Activated gamma-delta T cell (primary cell): ENCODE measurements at places on chromosomes 6 and 20.

DNA sequence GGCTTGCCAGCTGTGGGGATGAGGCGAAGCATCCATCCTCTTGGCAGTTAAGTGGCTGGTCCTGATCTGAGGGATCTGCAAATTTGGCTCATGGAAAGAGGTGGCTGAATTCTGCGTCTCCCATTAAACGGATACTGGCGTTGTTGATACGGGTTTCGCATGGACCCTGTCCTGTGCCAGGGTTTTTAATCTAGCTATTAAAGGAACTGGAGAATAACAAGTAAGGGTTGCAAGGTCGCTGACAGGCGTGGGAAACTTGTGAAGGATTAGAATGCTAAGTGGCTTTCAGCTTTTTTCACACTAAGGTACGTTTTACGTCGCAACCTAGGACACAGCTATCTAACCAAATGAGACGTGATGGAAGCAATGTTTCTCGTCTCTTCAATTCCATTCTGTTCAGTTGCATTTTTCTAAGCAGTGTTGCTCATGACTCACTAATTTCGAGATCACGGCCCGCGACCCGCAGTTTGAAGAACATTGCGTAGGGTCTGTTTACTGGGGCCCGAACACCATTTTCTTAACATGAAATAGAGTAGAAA, 852 bp downstream of the GMNN start:
- no peak for DNase-seq

DNA sequence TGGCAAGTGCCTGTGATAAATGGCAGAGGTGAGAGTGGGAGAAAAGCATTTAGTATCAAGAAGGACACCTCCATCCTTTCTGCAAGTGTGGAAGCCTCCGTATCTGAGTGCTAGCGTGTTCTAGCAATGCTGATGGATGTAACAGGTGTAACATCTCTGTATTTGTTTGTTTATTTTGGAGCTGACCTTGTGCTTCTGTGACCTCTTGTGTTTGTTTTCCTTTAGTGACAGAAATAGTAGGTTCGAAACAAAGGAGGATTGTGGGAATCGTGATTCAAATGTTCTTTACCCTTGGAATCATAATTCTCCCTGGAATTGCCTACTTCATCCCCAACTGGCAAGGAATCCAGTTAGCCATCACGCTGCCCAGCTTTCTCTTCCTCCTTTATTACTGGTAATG, 60.4 kb downstream of the SLC22A3 start:
- no peak for DNase-seq

GRCh38 chr20:62203378-62204030, 16.6 kb downstream of the HRH3 start:
- no peak for DNase-seq

DNA sequence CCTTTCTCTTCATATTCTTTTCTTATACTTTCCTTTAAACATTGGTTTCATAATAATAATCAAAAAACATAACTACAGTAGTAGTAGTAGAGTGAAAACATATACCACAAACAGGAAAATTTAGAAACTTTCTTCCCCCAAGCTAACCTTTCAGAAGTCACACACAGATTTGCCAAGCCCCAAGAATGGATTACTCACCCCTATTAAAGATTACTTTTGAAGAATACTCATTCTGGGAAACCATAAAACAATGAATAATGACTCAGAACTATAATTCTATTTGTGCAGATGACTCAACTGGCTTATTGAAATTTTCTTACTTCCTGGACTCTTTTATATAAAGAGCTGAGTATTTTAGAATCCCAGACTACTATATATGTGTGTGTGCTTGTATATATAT, 119.4 kb upstream of the GJE1 start:
- no peak for DNase-seq

- no peak for DNase-seq
Measured at GRCh38 chr6:80523531-80523997, 417.1 kb downstream of the BCKDHB start.

DNA sequence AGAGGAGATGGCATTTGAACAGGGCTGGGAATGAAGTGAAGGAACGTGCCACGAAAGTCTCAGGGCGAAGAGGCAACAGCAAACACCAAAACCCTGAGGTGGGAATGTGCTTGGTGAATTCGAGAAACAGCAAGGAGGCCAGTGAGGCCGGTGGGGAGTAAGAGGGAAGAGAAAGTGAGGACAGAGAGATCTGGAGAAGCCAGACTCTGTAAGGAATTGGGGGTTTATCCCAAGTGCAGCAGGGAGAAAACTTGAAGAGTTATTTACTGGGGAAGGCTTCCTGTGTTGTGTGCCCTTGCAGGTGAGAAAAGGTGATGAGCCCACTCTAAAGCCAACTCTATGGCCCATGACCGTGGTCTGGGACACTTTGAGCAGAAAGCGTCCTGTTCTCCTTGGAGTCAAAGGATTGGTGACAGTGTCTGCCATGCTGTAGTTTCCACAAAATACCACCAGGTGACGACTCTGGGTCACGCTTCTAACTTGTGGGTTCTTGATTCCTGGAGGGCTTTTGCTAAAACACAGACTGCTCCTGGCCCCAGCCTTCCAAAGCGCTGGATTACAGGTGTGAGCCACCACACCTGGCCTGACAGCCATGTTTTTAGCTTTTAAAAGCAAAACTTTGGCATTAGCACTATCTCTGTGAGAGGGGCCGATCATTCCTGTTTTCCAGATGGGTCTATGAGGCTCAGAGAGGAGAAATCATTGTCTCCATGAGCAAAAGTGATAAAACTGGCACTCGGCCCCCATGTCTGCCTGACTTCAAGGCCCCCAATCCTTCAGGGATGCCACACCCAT, 18.0 kb upstream of the CSNK2A1 start:
- no peak for DNase-seq

DNA sequence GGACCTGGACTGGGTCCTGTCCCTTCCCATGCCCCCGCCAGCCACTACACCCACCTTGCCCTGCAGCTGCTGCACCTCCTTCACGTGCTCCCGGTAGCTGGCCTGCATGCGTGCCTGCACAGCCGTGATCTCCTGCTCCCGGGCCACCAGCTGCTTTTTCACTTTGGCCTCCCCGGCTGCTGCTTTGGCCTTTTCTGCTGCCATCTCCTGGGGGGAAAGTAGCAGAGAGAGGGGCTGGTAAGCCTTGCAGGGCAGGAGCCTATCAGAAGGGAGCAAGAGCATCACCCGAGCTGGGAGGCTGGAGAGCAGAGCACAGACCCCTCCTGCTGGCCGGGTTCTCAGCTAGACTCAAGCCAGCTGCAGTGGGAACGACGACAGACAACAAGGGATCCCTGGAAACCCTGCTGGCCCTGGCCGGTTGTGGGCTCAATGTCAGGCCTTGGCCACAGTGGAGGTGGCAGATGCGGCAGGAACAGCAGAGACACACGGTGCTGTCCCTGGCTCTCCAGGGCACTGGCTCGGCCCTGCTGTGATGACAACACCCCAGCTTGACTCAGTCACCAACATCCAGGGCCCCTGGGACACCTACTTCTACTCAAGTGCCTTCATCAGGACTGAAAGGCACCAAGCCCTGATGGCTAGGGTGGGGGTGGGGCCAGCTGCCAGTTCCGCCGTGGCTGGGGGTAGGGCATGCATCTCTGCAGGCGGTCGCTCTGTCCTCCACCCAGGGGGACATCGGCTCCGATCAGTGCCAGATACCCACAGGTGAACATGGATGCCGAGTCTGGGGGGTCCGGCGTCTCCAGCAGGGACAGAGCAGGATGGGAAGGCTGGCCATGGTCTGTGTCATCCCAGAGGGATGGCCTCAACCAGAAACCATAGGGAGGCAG, 45.3 kb downstream of the RRBP1 start:
- DNase-seq, result no peak

DNA sequence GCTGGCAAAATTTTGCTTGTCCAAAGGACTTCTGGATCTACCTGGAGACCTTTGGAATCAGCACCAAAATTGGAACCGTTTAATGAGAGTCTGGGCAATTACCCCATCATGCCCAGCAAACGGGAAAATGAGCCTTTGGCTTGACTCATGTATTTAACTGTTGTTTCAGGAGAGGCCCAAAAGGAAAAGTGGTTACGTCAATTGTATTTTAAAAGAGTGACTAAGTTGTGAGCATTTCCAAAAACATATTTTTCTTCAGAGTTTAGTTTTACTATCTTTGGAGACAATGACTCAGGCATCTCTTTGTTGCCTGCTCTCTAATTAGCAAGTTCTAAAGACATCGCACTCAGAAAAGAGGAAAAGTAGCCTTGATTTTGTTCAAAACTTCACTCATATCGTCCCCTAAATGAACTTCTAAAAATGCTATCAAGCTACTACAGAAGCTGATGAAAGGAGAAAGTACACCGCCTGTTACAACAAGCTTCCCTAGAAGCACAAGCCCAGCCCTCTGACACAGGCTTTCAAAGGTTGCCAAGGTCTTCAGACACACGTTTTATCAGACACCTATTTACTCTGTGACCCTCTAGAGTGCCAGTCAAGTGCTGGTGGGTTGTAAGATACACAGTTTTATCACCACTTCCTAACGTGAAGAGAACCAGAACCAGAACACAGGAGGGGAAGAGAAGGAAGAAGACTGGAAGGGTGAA, 146.2 kb downstream of the TBX18 start:
- no peak for DNase-seq

DNA sequence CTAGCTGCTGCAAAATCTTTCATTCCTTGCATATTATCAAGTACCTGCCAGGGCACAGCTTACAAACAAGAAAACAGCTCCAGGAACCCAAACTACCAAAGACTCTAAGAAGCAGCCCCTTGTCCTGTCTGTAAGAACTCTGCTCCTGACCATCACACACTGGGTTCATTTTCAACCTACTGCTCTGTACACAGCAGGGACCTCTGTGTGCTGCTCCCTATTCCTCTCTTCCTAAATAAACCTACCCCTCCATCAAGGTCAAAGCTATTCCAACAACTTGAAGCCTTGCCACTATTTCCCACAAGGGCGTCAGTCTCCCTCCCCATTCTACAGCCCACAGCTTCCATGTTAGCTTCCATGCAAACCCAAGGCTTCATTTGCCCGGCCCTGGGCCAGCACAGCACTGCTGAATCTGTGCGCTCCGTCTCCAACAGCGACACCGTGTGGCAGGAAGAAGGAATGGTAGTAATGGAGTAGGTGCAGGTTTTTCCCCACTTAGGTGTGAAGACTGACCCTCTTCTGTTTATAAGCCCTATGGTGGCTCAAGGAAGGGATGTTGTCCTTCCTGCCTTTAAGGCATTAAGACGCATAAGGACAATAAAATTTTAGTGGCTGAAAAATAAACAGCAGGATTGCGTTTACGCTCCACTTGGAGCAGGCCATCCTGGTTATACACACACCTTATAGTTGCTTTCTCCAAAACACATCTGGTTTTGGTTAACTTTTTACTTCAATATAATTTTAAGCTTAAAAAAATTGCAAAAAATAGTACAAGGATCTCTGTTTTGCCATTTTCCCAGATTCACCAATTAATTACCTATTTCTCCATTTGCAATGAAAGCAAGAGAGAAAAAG, 115.2 kb upstream of the NXT1 start:
- no peak for DNase-seq

DNA sequence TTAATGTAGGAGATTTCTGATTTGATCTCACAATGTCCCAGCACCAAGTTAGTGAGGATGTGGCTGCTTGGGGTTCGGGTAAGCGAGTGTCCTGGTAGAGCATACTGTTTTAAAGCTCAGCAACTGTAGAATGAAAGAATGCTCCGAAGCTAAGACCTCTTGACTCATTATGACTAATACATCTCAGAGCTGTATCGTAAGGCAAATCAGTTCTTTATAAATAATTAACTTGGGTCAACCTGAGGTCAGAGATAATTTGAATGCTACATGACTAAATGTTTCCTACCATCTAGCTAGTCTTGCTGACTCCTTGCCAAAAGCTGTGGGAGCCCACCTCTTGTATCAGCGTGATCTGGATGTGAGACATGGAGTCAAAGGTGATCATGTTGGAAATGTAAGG, 128.8 kb upstream of the PDE7B start:
- no peak for DNase-seq

DNA sequence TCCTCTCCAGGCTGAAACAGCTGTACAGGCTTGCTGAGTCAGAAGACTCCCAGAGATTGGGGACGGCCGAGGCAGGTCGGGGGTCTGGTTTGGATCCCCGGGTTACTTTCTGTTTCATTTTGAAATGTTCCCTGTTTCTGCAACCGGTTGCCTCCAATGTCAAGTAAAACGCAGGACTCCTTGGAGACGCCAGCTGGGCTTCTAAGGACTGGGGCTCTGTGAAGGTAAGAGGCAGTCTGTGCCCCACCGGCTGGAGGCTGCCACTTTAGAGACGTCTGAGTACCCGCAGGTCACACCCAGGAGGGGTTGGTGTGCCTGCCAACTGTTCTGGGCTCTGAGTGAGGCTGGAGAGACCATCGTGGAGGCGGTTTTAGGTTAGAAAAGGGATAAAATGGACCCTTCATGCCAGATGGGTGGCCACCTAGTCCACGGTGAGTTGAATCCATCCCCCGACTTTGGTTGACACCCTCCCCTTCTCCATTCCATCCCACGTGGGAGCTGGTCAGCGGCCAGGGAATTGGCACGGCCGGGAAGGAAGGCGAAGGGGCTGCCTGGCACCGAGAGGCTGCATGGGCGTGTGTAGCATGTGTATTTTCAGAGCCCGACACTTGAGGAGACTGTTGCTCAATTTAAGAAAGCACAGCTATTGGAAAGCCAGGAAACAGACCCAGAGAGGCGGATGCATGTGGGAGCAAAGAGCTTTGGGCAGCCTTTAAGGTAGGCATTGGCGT, 240.9 kb downstream of the PHACTR1 start:
- DNase-seq, result no peak

DNA sequence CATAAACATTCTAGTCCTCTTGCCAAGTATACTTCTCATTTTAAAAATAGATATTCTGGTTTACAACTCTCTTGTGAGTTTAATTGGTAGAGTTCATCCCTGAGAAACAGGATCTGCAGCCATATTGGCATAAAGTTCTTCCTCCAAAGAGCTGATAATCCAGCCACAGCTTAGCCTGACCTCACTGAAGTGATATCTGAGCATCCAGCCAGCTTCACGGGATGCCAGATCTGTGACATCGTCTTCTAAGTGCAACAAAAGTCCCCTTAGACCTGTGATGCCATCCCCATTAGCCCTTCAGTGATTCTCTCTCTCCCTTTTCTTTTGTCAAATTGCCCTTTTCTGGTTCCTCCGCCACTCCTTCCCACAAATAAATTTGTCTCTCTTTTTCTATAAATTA, 180.6 kb upstream of the STXBP5 start:
- no peak for DNase-seq

DNA sequence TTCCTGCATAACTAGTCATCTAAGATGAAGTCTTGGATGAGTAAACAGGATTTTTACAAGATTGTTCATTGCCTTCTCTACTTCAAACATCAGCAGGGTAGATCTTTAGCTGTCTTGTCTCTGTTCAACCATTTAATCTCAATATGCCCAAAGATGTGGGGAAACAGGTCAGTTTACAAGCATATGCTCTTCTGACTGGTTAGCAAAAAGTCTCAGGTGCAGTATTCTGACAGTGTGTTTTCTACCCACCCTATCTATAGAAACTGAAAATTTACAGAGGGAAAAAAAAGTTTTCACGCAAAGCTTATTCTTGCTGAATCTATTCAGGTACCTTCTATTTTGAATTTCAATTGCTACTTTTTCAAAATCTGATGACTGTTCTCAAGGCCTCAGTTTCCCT, 29.0 kb downstream of the MAP3K5 start:
- DNase-seq, result no peak

- DNase-seq, result no peak
Measured at GRCh38 chr6:161168281-161168891, 105.5 kb downstream of the AGPAT4 start.

- DNase-seq, result no peak
Measured at GRCh38 chr6:23106951-23107350, 537.6 kb downstream of the HDGFL1 start.

GRCh38 chr6:24856901-24857670, 58.4 kb upstream of the ARMH2 start:
- DNase-seq, result no peak

- no peak for DNase-seq
Measured at GRCh38 chr6:92121228-92121627, 1298.1 kb downstream of the EPHA7 start.
